Transverse colon (tissue), 4 donors: ENCODE measurements at places on chromosomes 2 and 18. TPM values are rescaled to one million over a fixed set of nuclear protein-coding genes. Genes with fewer than 3 reads are reported as not detected.

DNA sequence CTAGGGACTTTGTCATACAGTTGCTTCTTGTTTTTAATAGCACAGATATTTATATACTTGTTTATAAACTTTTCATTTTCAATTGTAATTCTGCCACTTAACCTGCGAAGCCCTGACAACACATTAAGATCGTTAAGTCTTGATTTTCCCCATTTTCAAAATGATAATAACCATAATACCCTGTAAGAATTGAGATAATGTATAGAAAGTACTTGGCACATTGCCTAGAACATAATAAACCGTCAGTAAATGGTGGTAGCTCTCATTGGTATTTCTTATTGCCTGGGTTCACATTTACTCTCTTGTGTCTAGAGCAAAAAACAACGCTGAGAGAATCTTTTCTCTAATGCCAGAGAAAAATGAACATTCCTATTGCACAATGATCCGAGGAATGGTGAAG lies 18.6 kb downstream of the PTCD3 start:
- no peak overlapping the region for H3K27ac ChIP-seq
- no peak for DNase-seq
- no peaks in the 10 kb centered on the region for H3K4me1 ChIP-seq
- H3K36me3 ChIP-seq = no peaks in the 10 kb centered on the region

GRCh38 chr18:77069931-77070330 lies 62.7 kb downstream of the MBP start:
- H3K4me1 ChIP-seq = peaks cover 15% of the 10 kb centered on the region
- H3K27ac ChIP-seq = no peak overlapping the region
- no peak for DNase-seq
- no peak overlapping the region for H3K4me3 ChIP-seq

- no peaks in the 10 kb centered on the region for H3K27me3 ChIP-seq
- no peak overlapping the region for H3K4me3 ChIP-seq
- no peak for DNase-seq
- no peak overlapping the region for H3K27ac ChIP-seq
- no peaks in the 10 kb centered on the region for H3K36me3 ChIP-seq
These were observed 583.4 kb downstream of the NRXN1 start for GRCh38 chr2:50448556-50448955.

- H3K27me3 ChIP-seq = no peaks in the 10 kb centered on the region
- no peak overlapping the region for H3K4me3 ChIP-seq
- no peaks in the 10 kb centered on the region for H3K4me1 ChIP-seq
- no peaks in the 10 kb centered on the region for H3K36me3 ChIP-seq
These were observed 1.9 kb downstream of the TFPI start for GRCh38 chr2:187552381-187552780.

GRCh38 chr2:100778637-100779450 lies 41.1 kb upstream of the NPAS2 start:
- H3K4me3 ChIP-seq = no peak overlapping the region
- H3K27me3 ChIP-seq = no peaks in the 10 kb centered on the region
- H3K36me3 ChIP-seq = no peaks in the 10 kb centered on the region
- DNase-seq = no peak

DNA sequence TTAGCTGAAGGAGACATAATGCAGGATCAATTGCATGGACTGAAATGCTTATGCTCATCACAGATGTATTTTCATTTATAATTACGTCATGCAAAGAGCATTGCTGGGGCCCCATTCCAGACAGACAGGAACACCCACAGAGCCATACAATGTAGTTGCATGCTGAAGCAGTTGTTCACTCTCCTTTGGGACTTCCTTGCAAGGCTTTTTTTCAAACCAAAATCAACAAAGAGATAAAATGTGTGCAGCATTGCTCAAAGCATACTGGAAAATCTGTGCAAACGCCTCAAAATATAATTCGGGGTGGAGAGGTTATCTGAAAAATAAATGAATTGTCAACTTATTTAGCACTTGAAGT lies 463.2 kb downstream of the CDH2 start:
- no peak overlapping the region for H3K4me3 ChIP-seq
- no peaks in the 10 kb centered on the region for H3K27me3 ChIP-seq
- no peaks in the 10 kb centered on the region for H3K4me1 ChIP-seq

GRCh38 chr2:181781078-181781786 lies 100.9 kb upstream of the NEUROD1 start:
- peak overlapping the region; percentile 79 for H3K27ac ChIP-seq
- no peaks in the 10 kb centered on the region for H3K36me3 ChIP-seq
- H3K4me3 ChIP-seq = no peak overlapping the region
- peaks cover 10% of the 10 kb centered on the region for H3K4me1 ChIP-seq
- DNase-seq = peak; percentile 65

The FAM168B gene
- total RNA-seq = 31.6 TPM

The CRYGD gene
- total RNA-seq = not detected
